ENCODE measurements at places on chromosomes 3 and 15.

- no peak for DNase-seq
These were observed 4.3 kb upstream of the MTFMT start for GRCh38 chr15:65033659-65034269.

GRCh38 chr15:62734706-62735105, 307.8 kb upstream of the TPM1 start:
- DNase-seq = no peak

- DNase-seq = no peak
These were observed 154.6 kb downstream of the LRTM1 start for GRCh38 chr3:54773271-54773670.

DNA sequence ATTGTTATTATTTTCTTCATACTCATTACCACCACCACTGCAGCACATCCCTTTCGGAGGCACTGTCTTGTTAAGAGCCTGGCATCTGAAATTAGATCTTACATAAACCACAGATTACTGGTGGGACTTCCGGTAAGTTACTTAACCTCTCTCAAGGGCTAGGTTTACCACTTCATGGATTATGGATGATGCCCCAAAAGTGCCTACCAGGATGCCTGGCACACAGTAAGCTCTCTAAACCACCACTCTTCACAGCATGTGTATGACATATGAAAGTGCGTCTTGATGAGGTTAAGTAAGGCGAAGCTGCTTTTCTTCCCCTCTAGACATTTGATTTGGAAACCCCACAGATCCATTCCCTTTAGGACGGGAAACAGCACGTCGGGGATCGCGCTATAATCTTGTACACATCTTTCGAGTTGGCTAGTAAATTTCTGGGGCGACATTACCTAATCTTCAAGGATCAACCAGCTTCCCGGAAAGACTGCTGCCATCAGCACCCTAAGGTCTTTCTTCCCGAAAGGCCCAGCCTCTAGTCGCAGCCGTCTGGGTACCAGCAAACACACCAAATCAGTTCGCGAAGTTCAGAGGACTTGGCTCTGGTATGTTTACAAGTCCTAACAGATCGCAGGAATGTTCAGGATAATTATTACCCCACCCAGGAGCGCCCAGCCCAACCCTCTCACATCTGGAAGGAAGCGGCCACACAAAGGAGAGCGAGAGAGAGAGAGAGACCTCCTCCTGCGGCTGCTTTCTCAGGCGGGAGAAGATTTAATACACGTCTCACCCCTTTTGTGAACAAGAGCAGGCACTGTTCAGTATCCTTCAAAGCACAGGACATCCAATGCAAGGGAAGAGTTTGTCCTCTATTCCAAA, 155.1 kb upstream of the FRMD4B start:
- DNase-seq = no peak

Measured in effector CD8-positive, alpha-beta T cell (primary cell).